ENCODE measurements at places on chromosomes 12 and 14.

GRCh38 chr12:123058980-123059379, 78.5 kb downstream of the ARL6IP4 start:
- DNase-seq: no peak

- no peak for DNase-seq
Measured at GRCh38 chr12:95574799-95575452, 23.6 kb upstream of the USP44 start.

- DNase-seq: peak; percentile 89
Measured at GRCh38 chr14:90827919-90828610, 11.8 kb upstream of the TTC7B start.

- no peak for DNase-seq
Measured at GRCh38 chr14:95341115-95341514, 21.4 kb upstream of the CLMN start.

- DNase-seq: no peak
Measured at GRCh38 chr12:89033062-89033461, 319.2 kb downstream of the DUSP6 start.

- no peak for DNase-seq
Measured at GRCh38 chr12:118704527-118705241, 276.7 kb upstream of the SRRM4 start.

GRCh38 chr12:131825146-131825892, 2.9 kb upstream of the MMP17 start:
- DNase-seq: no peak
